ENCODE measurements at places on chromosomes 7 and 10.

- no peak for DNase-seq
Observed at GRCh38 chr10:63671317-63671937, 150.2 kb downstream of the REEP3 start.

DNA sequence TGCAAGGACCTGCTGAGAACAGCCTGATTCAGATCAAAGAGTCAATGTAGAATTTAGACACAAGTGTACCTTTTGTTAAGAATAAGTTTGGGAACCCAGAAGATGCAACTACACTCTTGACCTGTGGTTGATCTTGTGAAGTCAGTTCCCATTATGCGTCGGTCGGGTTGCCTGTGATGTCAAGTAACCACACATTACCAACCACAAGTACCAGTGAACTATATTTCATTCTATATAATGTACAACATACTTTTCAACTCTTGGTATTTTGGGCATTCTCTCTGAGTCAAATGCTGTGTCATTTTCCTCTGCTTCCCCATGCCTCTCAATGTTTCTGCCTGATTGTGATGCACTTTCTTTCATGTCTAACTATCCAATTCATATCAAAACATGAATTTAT is 426.2 kb downstream of the ETV1 start:
- no peak for DNase-seq

DNA sequence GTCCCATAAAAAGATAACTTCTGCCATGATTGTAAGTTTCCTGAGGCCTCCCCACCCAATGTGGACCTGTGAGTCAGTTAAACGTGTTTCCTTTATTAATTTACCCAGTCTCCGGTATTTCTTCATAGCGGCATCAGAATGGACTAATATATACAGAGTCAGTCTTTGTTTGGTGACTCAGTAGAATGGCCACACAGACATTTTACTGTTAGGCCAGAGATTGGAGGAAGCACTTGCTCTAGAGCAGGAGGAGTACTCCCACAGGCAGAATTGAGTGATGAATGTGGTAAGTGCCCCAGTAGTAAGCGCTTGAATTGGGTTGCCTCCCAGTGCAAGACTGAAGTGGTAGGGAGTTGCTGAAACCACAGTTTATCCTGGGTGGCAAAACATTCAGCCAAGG is 149.5 kb upstream of the SMIM30 start:
- no peak for DNase-seq

- DNase-seq: no peak
Observed at GRCh38 chr10:67705921-67706320, 9.9 kb upstream of the CTNNA3 start.
